Activated CD4-positive, alpha-beta memory T cell treated with anti-CD3 and anti-CD28 coated beads, Interleukin-2, amount 10 ng/mL, durations not matched to agents 7 days and 5 days (primary cell): ENCODE measurements at places on chromosomes 4 and X. TPM values are rescaled to one million over a fixed set of nuclear protein-coding genes. Genes with fewer than 3 reads are reported as not detected.
A peak's percentile ranks its signal among the peaks of the same experiment; 100 is the strongest.

Gene TKTL2
- total RNA-seq: not detected

DNA sequence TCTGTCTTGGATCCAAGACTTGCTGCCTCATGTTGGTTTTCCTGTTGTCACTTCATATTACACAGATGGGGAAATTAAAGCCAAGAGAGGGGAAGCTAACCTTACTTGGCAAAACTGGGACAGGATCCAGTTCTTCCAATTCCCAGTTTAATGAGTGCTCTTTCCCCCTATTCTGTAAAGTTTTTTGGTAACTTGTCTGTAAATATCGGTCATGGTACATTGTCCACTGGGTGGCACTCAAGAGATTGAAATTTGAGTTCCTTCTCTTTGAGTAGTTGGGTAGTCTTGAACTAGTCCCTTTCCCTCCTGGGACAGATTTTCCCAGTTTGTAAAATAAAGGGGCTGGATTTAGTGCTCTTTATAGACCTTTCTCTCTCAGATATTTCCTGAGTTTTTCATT is 12.4 kb upstream of the EOLA2 start:
- no peak for DNase-seq

- no peak for DNase-seq
These were observed 10.0 kb downstream of the SMC1A start for GRCh38 chrX:53412446-53412845.

Gene VCX
- total RNA-seq: not detected

DNA sequence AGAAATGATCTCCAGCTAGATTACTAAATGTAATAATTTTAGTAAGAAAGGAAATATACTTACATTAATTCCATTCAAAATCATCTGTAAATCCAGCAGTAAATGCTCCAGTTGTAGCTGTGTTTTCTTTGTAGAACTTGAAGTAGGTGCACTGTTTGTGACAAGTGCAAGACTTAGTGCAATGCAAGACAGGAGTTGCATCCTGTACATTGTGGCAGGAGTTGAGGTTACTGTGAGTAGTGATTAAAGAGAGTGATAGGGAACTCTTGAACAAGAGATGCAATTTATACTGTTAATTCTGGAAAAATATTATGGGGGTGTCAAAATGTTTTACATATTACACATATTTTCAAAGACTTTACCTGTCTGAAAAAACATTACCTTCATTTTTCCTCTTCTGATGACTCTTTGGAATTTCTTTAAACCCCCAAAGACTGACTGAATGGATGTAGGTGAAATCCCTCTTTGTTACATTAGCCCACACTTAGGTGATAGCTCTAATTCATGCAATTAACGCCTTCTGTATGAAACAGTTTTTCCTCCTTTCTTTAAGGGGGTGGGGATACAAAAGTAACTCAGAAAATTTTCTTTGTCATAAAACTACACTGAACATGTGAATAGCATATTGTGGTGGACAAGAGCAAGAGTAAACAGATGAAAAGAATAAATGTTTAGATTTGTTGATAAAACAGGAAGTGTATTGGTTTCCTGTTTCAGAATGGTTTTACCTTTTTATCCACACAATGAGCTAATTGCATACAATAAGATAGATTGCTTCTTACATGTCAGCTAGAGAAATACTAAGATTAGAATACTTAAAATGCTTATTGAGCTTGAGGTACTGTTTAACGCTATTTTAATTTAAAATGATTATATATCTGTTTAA is at the start of gene IL2:
TSS of gene IL2 (minus strand) at position 495 of the 886 bp plus-strand sequence. CDS start at position 210, 285 bp downstream.
- DNase-seq: no peak

Gene DUSP9
- total RNA-seq: not detected

DNA sequence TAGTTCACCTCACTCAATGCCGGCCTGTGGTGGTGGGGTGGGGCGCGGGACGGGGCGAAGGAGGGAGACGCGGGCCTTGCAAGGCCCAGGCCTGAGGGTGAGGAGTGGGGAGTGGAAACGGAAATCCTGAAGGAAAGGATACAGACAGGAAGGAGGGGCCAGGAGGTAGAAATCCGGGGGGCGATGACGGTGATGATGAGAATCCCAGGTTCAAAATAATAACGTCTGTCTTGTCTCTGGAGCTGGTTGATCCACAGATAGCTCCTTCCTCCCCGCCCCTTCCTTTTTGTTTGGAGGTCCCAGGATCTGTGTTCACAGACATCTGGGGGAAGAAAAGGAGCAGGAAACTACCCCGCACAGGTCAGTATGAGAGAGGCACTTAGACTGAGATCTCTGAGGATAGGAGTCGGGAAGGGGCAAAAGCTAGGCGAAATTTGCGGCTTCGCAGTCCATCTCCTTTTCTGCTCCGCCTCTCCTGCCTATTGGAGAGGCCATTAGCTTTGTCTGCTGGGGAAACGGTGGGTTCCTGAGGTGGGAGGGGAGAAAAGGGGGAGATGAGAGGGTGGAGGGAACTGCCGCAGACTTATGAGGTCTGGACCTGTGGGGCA is 746 bp downstream of the TCEAL7 start:
- DNase-seq: no peak

Gene PGRMC2
- total RNA-seq: 44.3 TPM

GRCh38 chr4:173211838-173212237 is 43.2 kb downstream of the GALNT7 start:
- no peak for DNase-seq

- no peak for DNase-seq
These were observed 42.4 kb upstream of the TMPRSS11B start for GRCh38 chr4:68287704-68288392.

Gene ITIH6
- not detected for total RNA-seq

GRCh38 chr4:122758033-122758432 is 25.5 kb downstream of the BBS12 start:
- DNase-seq: no peak

GRCh38 chrX:40468033-40468846 is 112.5 kb upstream of the ATP6AP2 start:
- peak; percentile 44 for DNase-seq

Gene GPRASP1
- total RNA-seq: 1.6 TPM
